Muscle of back (tissue), 13 donors: ENCODE measurements at places on chromosomes 5 and 9.

DNA sequence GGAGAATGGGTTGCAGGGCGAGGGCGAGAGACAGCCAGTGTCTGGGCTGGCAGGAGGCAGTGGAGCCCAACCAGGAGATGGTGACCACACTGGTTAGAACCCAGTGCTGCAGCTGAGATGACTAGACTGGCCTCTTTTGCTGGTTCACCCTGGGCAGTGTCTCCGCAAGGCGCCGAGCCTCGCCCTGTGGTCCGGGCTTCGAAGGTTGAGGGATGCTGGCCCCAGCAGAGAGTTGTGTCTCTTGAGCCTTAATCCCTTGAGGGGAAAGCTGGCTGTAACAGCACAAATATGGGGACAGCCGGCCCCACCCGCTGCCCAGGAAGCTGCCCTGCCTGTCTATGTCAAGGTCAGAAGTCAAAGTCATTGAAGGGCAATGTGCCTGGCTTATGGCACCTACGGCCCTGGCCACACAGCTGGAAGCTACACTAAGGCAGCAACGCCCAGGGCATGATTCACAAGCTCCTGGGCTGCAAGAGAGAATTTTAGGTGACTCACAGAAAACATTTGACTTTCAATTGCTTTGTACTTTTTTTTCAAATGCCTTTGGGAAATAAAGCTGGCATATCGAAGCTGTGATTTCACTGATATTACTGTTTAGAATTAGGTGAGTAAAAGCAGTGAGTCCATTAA is 33.3 kb downstream of the NKX2-5 start:
- DNase-seq, result no peak

GRCh38 chr5:157506066-157506590 is 46.1 kb downstream of the NIPAL4 start:
- no peak for DNase-seq

DNA sequence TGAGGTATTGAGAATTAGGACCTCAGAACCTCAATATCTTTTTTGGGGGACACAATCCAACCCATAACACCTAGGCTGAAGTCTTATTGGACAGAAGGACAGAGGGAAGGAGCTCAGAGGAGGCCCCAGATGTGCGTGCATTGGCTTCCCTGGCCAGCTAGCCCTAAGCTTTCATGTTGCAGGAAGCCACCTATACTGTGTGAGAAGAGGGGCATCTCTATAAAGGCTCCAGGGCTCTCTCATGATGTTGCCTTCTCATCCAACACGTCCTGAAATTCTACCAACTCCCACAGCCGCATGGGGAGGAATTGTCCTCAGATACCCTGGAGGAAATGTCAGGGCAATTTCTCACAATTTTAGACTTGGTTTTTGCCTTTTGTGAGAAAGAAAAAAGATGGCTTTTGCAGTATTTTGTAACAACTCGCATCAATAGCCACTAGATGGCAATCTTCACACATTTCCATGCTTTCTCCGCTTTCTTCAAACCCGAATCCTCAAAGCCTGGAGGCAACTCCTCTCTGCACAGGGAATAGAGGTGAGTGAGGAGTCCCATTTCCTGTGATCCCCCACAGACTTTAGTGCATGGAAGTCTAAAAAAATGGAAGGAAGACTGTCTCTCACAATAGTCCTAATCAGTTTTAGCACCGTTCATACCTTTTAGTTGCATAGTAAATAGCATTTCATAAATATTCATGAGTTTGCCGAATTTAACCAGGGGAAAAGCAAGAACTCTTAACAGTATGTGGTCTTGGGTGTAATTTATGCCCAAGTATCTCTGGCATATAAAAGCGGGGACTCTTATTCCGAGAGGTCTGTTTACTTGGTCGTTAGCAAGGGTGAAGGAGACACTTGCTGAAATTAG is 7.4 kb upstream of the PPP3R2 start:
- DNase-seq, result peak; percentile 70

DNA sequence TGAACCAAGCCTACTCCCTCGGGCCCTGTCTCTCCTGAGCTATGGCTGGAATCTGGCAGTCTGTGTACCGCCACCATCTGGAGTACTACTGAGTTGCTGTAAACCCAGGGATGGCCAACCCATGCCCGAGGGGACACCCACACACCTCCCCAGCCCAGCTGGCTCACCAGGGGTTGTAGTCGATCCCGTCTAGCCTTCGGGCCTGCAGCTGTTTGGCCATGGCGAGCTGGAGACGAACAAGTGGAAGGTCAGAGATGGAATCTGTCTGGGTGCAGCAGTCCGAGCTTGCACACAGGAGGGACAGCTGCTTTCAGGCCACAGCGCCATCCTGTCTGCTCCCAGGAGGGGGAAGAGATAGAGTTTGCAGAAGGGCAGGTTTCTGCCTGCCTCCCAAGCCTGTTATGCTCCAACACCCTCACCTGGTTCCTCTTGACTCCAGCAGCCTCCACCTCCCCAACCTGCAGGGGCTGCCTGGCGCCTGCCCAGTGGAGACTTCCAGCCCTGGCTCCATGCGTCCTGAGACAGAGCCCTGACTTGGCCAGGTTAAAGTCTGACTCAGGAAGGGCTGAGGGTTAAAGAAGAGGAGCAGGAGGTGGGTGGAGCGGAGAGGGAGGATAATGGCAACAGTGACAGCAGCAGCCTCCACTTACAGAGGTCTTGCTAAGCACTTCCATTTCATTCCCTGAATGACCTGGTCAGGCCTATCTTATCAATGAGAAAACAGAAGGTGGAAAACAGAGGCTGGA is 15.8 kb upstream of the SPOUT1 start:
- no peak for DNase-seq

- DNase-seq, result no peak
Observed at GRCh38 chr9:69319324-69320025, 5.5 kb upstream of the ENTREP1 start.

DNA sequence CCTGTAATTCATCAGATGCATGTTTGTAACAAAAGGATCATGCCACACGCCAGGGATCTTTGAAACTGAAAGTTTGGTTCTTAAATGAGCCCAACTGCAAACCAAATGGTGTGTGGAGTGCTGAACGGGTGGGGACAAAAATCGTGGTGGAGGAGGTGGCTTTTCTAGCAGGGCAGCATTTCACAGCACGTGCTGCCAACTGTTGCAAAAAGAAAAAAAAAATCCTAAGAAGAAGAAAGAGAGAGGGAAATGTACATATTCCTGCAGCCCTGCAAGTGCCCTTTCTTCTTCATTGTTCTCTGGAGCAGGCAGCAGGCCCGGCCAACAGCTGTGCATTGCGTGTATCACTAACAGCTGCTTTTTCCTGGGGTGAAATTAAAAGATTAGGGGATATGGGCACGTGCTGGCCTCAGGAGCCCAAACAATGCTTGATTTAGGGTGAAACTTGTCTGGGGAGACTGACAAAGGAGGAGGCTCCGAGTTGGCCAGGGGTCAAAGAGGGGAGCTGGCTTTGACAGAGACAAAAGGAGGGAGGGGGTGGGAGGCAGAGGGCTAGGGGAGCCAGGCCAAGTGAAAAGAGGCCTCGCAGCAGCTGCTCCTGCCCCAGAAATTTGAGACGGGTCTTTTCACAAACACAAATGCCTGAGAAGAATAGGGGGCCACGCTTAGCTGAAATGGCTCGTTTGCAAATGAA is 73.0 kb downstream of the GADD45G start:
- peak; percentile 75 for DNase-seq

DNA sequence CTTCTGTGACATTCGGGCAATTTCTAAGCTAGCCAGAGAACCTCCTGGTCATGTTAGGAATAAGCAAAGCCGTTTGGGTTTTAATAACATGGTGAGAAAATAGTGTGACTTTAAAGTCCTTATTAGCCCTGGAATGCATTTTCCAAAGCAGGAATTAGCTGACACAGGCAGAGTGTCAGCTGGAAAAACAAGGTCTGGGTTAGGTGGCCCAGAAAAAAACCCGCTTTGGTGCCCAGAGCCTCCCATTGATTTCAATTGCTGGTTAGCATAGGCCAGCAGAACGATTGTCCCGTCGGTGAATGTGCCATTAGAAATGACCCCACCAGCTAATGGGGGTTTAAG is 62.1 kb upstream of the CPEB4 start:
- DNase-seq, result no peak

DNA sequence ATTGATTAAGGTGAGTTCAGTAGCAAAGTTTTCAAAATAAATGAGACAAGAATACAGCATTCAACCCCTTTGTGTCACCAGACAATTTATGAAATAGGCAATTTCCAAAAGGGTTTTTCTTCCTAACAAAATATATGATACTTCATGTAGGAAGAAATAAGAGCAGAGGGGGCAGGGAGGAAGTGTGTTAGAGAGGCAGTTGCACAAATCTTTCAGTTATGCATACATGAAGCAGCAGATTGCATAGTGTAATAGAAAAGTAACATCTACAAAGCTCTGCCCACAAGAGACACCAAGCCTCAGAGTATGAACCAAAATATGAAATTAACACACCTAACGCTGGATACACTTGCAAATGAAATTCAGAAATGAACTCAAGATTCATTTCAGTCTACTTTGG is 157.0 kb downstream of the DENND1A start:
- no peak for DNase-seq

- DNase-seq, result no peak
Observed at GRCh38 chr5:159210846-159211245, 1.5 kb upstream of the RNF145 start.

- peak; percentile 43 for DNase-seq
Observed at GRCh38 chr9:19471737-19472648, 63.2 kb downstream of the ACER2 start.

- DNase-seq, result no peak
Observed at GRCh38 chr9:131500939-131501541, 1.7 kb upstream of the POMT1 start.

DNA sequence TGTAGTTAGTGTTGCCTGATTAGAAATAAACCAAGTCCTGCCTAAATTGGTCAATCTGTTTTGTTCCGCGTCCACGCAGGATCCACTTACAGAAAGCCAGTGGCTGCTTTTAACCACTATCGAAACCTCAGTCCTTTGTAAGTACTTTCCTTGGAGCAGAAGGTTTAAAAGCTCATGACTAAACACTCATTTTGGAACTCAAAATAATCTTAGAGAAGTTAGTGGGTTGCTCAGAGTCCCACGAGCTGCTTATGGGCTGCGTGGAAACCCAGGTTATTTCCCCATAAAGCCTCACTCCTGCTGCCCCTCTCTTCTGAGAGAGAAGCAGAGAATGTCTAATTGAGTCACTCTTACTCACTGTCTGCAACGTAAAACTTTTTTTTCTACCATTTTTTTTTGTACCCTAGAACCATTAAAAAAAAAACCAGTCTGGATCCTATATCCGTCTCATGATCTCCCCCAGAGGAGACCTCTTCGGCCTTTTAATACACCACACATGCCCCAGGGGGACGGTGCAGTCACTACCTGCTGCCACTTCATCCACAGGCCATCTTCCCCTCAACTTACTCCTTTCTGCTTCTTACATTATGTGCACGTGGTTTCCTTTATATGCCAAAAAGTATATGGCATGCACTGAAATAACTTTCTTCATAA is 7.6 kb downstream of the BASP1 start:
- no peak for DNase-seq

- DNase-seq, result no peak
Observed at GRCh38 chr9:5435912-5436311, 1.8 kb downstream of the PLGRKT start.

DNA sequence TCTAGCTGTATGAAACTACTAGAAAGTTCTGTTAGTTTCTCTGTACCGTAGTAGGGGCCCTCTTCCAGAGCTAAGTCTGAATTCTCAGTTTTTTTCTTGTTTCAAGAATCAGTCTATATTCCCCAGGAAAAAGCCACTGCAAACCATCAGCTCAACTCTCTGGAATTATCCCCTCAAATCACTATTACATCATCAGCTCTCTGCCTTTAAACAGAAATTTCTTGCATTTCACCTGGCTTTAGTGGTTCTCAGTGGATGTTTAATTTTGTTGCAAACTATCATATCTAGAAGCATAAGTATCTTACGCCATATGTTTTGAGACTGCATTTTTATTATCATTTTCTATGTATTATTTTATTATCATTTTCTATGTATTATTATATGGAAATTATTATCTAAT is 55.2 kb upstream of the PPP2CA start:
- no peak for DNase-seq

DNA sequence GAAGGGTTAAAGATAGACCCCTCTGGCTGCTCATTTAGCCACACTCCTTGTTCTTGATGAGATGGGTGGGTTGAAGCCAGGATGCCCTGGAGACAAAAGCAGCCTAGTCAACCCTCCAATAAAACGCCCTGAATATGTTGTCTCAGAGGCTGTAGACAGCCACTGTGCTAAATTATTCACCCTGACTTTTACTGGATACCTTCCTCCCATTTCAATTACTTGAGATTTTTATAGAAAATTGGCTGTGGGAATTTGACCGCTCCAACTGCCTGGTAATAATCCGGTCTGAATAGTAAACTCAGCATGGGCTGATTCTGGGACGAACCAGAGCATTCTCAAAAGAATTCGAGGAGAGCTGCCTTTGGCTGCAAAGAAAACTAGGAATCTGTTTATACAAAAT is 104.2 kb downstream of the SNX18 start:
- DNase-seq, result no peak

GRCh38 chr5:161373345-161373707 is 173.2 kb downstream of the GABRB2 start:
- DNase-seq, result no peak

DNA sequence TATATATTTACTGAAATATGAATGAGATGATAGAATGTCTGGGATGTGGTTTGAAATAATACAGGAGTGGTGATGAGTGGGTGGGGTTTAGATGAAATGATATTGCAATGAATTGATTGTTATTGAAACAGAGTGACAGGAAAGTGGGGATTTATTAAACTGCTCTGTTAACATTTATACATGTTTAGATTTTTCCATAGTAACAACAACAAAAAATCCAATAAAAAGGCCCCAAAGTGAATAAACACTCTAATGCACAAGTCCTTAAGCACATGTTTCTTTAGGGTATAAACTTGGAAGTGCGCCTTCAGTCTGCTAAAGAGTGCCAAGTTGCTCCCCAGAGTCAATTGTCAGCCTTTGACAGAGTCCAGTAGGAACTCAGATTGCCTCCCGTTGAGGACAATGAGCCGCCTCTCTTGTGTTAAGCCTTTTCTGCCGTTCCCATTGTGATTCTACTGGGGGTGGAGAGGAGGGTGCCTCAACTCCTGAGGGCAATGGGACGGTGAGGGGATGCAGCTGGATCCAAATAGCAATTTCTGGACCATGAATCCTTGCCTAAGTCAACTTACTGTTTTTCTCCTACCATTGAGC is 112.3 kb downstream of the SLC28A3 start:
- no peak for DNase-seq

DNA sequence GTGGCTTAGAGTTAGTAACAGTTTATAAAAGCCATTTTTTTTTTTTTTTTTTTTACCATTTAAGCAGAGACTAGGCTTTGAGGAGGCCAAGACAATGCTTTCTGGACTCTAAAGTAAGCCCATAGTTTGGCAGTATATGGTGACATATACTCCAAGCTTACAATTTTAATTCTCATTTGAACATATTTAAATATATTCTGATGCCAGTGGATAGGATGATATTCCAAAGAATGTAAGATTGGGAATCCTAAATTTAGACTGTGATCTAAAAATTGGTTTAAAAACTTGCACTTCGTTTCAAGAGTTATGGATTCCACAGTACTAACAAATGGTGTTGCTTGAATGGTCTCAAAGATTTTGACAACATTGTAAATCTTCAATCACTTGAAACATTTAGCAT is 112.1 kb downstream of the CWC27 start:
- DNase-seq, result no peak

GRCh38 chr5:121378046-121378445 is 473.6 kb upstream of the FTMT start:
- no peak for DNase-seq

GRCh38 chr5:168681556-168682183 is 102.5 kb upstream of the PANK3 start:
- peak; percentile 21 for DNase-seq
